ENCODE measurements at places on chromosomes 6 and 20.

DNA sequence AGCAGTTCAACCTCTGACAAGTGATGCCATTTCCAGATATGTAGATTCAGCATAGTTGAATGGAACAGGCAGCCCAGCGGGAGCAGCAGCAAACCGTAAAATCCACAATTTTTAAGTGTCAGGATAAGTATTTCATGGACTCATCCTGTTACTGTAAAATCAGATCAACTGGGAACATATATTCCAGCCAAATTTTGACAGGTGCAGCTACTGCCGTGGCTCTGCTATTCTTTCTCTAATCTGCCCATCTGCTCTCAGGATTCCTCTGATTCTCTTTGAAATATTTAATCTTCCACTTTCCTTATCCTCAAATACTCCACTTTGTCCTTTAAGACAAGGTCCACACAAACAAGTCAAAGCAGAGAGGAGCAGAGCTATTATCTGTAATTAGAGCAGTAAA lies 245.4 kb upstream of the ASCC3 start:
- DNase-seq, result no peak

DNA sequence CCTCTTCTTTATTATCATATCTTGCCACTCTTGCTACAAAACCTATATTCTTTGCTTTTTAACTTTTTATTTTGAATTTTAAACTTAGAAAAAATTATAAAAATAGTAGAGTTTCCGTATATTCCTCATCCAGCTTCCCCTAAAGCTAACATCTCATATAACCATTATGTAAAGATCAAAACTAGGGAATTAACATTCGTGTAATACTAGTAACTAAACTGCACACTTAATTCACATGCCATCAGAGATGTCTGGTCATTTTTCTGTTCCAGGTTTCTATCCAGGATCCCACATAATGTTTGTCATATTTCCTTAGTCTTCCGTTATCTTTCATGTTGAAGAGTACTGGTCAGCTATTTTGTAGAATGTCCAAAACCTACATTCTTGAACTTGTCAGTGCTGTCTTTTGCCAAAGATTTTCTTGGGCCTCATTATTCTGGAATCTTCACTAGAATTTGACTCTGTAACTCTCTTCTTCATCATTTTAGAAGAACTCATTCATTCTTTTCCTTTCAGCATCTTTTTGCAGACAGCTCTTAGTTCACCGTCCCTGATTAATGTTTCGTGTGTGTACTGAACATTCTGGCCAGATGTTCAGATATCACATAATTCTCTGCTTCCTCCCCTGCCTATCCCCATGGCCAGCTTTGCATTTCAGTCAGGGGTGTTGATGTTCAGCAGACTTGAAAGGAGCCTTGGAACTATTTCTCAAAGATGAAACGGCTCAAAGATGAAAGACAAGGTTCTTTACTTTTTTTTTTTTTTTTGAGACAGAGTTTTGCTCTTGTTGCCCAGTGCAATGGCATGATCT lies 9.4 kb downstream of the CTNNBL1 start:
- no peak for DNase-seq

GRCh38 chr6:126167726-126168125 lies 172.2 kb upstream of the CENPW start:
- no peak for DNase-seq

DNA sequence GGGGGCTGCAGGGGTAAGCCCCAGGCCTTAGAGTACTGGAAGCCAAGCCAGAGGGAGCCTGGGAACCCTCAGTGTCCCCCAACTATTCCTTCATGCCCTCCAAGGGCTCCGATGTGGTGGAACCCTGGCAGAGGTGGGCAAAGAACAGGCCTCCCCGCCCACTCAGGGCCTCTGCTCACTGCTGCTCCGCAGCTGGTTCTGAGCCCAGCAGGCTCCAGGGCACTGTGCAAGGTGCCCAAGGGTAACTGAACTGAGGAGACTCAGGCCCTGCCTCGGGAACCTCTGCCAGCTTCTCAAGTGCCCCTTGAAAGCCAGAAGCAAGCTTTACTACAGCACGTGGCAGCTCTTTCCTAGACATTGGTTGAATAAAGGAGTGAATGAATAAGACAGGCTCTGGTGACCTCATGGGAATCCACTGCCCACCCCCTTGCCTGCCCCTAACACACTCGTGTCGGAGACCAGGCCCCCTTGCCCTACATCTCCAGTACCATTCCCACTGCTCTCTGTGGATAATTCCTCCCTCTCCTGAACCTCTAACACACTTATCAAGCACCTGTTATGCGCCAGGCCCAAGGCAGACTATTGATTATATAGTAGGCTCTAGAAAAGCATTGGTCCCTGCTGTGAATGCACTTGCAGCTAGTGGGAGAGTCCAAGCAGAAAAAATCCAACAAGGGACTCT lies 55.0 kb downstream of the TOX2 start:
- no peak for DNase-seq

DNA sequence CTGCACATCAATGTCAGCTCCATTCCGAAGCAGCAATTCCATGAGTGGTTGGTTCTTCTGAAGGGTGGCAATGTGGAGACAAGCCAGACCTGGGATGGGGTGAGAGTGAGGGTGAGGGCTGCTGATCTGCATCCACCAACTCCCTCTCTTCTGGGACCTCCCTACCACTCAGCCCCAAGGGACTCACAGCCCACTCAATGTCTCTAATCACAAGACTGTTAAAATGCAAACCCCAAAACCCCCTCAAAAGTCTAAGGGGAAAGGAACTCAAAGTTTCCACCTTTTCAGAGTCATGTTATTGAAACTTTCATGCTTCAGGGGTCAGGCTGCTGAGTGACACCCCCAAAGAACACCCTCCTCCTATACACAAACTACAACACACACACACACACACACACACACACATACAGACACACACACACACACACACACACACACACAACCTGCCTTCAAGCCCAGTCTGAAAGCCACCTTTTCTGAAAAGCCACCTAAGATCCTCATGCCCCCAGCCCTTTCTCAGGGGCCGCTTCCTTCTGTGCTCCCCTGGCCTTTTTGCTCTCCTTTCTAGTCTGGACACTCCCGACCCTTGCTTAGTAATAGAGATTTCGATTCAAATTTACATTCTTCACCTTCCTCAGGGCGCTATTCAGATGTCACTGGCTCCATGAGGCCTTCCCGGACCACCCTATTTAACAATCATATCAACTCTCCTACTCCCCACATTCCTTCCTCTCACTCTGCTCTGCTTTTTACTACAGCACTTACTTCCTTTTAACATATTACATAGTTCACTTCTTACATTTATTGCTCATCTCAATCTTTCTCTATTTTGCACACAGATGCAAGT lies 3.3 kb upstream of the SLC35B2 start:
- DNase-seq, result no peak

- no peak for DNase-seq
These were observed 55.7 kb downstream of the TMEM242 start for GRCh38 chr6:157267654-157268053.

- no peak for DNase-seq
These were observed 427.2 kb downstream of the QKI start for GRCh38 chr6:163841733-163842132.

DNA sequence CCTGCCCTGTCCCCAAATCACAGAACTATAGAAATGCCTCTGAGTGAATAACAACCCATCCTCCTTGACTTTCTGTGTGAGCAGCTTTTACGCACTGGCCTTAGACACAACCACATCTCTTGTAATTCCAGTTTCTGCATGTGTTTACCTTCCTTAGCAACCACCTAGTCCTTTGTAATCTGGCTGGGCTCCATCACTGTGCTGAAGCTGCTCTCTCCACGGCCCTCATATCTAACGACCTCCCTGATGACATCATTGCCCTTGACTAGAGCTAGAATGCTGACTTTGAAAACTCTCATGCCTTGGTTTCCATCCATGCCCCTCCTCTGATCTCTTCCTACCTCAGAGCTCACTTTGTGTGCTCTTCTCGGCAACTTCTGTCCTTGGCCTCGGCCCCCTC lies 30.5 kb upstream of the GLP1R start:
- DNase-seq, result no peak

DNA sequence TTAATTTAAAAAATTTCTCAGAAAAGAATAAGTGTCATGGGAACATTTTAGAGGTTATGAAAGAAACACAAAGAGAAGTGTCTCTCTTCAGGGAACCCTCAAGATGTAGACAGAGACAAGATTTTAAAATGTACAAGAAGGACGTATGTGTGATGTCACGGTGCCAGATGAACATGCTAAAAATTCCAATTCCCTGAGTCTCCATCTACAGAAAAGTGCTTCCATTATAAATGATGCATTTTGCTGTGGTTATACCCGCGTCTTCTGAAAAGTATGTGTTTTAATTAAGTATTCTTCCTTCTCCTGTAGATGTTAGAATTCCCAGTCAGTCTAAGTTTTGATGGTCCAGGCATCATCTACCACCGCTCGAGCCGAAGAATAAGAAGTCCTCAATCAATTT lies 489.1 kb downstream of the PREX1 start:
- peak; percentile 79 for DNase-seq

- no peak for DNase-seq
These were observed 16.3 kb downstream of the PTPN1 start for GRCh38 chr20:50526403-50526989.

Data from fibroblast of skin of left quadriceps (primary cell).